Left colon (tissue), 2 donors: ENCODE measurements at places on chromosomes 1 and 21. TPM values are rescaled to one million over a fixed set of nuclear protein-coding genes. Genes with fewer than 3 reads are reported as not detected.

Gene LIPI
- total RNA-seq: not detected

GRCh38 chr1:9600861-9601834 lies 12.4 kb downstream of the TMEM201 start:
- no peak for DNase-seq

DNA sequence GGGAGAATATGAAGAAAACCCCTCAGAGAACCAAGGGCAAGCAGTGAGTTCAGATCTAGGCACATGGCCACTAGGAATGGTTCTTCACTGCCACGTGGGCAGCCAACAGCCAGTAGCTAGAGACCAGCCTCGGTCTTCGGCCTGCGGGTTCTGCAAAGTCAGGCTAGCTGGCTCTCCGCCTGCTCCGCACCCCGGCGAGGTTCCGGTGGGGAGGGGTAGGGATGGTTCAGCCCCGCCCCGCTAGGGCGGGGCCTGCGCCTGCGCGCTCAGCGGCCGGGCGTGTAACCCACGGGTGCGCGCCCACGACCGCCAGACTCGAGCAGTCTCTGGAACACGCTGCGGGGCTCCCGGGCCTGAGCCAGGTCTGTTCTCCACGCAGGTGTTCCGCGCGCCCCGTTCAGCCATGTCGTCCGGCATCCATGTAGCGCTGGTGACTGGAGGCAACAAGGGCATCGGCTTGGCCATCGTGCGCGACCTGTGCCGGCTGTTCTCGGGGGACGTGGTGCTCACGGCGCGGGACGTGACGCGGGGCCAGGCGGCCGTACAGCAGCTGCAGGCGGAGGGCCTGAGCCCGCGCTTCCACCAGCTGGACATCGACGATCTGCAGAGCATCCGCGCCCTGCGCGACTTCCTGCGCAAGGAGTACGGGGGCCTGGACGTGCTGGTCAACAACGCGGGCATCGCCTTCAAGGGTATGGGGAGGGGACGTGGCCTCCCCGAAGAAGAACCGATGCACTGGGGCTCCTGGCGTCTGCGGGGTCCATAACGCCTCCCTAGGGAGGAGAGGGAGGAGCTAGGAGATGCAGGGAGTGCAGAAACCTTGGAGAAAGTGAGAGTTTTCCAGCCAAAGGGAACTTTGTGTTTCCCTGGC lies at the start of gene CBR1:
Gene CBR1, plus strand, starts transcription at position 312 of the 871 bp plus-strand sequence. Its CDS starts 92 bp downstream, at position 404.
- peak; percentile 94 for DNase-seq

GRCh38 chr1:12383786-12384185 lies 154.0 kb downstream of the VPS13D start:
- DNase-seq: no peak

Gene NBPF10
- 2.2 TPM for total RNA-seq

DNA sequence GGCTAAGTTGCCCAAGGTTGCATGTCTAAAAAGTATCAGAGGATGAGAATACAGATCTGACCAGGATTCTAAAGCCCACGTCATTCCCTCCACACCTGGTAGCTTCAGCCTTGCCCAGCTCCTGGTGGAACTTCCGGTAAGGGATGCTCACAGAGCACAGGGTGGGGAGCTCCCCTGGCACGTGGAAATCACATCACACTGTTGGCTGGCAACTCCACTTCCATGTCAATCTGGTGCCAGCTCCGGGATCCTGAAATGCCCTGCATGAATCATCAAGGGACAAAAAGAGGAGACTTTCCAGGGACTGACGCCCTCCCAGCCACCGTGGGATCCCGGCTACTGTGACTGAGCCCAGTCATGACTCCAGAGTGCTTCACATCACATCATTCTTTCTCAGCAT lies 12.4 kb upstream of the BCAR3 start:
- DNase-seq: no peak

Gene HLX
- total RNA-seq: 3.1 TPM

DNA sequence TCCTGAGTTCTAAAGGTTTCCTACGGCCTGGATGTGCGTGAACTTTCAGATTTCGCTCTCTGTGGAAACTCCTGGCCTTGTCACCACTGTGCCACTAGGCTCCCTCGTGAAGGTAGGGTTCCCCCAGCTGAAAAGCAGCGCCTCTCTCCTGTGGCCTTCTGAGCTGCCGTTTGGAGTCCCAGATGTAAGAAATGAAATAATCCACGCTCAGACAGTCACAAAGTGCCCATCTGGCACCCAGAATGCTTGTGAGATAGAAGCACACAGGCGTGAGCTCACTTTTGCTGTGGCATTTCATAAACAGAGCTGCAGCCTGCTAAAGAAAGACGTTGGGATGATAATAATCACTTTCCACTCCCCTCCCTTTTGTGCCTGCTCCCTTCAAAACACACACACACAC lies 65.8 kb downstream of the LMO4 start:
- DNase-seq: no peak
